ENCODE measurements at places on chromosomes 2 and 18.

- DNase-seq, result no peak
These were observed 32.6 kb downstream of the IL1R2 start for GRCh38 chr2:102024410-102024809.

DNA sequence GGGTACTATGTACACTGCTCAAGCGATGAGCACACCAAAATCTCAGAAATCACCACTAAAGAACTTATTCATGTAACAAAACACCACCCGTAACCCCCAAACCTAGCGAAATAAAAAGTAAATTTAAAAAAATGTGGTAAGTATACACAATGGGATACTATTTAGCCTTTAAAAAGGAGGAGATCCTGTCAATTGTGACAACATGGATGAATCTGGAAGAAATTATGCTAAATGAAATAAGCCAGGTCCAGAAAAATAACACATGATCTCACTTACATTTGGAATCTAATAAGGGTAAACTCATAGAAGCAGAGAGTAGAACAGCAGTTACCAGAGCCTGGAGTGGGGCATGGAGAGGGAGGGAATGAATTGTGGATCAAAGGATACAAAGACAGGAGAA lies 98.5 kb upstream of the SPATS2L start:
- DNase-seq, result no peak

DNA sequence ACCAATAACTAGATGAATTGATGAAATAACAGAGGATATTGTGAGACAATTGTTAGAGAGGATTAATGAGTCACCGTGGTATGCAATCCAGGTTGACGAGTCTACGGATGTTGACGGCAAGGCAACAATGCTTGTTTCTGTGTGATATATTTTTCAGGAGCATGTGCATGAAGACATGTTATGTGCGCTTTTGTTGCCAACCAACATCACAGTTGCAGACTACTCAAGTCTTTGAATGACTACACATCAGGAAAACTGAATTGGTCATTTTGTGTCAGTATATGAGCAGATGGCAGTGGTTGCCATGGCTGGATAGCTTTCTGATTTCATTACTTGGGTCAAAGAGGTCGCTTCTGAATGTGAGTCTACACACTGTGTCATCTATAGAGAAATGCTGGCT lies 96.8 kb upstream of the CRACDL start:
- no peak for DNase-seq

GRCh38 chr2:166901336-166901735 lies 13.1 kb downstream of the XIRP2 start:
- DNase-seq, result no peak

DNA sequence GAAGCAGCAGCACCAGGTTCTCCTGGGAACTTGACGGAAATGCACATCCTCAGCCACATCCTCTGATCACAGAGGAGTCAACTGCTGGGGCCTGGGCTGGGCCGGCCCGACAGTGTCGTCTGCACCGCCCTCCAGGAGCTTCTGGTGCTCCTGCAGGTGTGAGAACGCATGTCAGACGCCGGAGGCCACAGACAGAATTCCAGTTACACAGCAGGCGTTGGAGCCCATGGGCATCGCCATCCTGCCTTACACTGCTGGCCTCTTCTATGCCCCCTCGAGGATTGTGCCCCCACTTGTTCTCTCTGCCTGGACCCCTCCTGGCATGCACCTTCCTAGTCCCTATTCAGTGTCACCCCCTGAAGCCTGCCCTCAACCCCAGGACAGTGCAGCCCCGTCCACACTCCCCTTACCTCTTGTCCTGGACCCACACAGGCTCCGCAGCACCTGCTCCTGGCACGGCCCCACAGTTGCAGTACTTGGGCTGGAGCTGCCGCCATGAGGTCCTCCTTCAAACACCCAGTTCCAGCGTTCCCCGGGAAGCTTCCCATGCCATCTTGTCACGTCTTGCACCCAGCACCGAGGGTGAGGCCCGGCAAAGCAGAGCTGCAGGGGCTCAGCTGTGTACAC lies 37.5 kb downstream of the ADI1 start:
- DNase-seq, result no peak

- no peak for DNase-seq
These were observed 476.3 kb upstream of the VWC2L start for GRCh38 chr2:213934560-213934959.

GRCh38 chr2:73610111-73610510 lies 32.1 kb downstream of the NAT8 start:
- no peak for DNase-seq

DNA sequence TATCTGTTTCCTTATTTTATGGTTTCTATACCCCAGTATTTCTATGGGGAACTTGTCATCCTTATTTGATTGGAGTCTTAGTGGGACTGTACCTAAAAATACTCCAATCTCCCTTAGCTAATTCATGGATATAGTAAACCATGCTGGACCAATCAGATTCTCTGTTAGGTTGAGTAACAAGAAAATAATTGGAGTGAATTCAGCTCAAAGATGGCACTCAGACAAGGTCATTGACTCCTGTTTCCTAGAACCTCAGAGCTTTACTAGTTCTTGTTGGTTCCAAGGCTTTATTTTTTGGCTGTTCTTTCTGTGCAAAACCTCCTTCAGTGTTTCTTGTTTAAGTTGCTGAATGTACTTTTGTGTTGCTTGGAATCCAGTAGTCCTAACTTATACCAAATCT lies 31.9 kb upstream of the CPS1 start:
- no peak for DNase-seq

GRCh38 chr2:69021727-69022126 lies 8.7 kb downstream of the ANTXR1 start:
- no peak for DNase-seq

GRCh38 chr2:63051042-63051794 lies 588 bp downstream of the OTX1 start:
- DNase-seq, result no peak

- no peak for DNase-seq
These were observed 127.3 kb downstream of the SCG2 start for GRCh38 chr2:223474893-223475292.

GRCh38 chr2:14806613-14807012 lies 174.1 kb downstream of the LRATD1 start:
- DNase-seq, result no peak

DNA sequence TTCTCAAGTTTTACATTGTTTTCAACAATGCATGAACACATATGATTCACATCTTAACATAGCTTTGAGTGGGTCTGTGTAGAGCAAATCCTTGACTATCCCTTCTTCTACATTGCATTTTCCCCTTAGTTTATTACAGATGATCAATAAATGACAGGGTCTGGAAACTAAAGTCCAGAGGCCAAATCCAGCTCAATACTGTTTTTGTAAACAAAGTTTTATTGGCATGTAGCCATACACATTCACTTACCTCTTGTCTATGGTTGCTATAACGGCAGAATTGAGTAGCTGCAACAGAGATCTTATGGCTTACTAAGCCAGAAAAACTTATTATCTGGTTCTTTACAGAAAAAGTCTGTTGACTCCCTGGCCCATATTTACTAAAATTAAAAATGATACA lies 12.8 kb downstream of the FANCL start:
- DNase-seq, result no peak

GRCh38 chr2:147683380-147683779 lies 161.4 kb upstream of the ACVR2A start:
- no peak for DNase-seq

DNA sequence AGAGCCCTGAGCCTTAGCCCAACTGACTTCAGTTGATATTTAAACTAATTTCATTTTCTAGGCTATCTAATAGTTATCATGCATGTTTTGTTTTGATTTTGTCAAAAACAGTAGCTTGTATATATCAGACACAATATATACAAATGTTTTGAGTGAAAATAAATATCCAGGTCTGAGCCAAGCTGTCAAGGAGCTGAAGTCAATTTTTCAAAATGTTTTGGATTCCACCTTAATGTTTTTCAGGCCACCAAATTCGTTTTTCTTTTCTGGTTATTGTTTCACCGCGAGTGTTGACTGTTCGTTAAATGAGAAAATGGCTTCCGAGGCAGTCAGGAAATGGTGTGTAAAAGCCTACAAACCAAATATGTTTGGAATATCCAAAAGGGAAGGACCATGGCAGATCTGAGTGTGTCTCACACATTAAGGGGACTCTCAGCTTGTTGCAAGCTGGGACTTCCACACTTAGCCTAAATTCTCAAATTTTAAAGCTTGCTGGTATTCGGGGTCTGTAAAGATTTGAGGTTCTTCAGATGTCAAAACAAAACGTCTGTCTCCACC lies 2.8 kb downstream of the HOXD12 start:
- DNase-seq, result no peak

- DNase-seq, result no peak
These were observed 78.1 kb downstream of the CIB4 start for GRCh38 chr2:26562811-26563645.

GRCh38 chr2:20796374-20796791 lies 26.5 kb downstream of the LDAH start:
- no peak for DNase-seq

- no peak for DNase-seq
These were observed 191.7 kb upstream of the NDUFV2 start for GRCh38 chr18:8910843-8911242.

DNA sequence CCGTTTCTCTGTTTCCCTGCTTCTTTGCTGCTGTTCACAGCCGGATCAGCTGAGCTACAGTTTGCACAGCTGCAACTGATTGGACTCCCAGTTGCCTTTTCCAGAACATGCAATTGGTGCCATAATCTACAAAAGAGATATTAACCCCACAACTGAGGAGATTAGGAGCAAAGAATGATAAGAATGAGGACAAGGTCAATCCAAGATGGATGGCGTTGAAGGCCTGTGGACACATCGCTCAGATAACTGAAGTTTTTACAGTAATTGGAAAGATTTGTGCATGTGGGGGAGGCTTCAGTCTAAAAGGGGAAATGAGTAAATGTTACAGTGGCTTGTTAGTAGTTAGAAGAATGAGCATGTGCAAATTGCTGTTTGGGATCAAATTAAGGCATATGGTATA lies 263.2 kb downstream of the TGIF1 start:
- DNase-seq, result no peak

DNA sequence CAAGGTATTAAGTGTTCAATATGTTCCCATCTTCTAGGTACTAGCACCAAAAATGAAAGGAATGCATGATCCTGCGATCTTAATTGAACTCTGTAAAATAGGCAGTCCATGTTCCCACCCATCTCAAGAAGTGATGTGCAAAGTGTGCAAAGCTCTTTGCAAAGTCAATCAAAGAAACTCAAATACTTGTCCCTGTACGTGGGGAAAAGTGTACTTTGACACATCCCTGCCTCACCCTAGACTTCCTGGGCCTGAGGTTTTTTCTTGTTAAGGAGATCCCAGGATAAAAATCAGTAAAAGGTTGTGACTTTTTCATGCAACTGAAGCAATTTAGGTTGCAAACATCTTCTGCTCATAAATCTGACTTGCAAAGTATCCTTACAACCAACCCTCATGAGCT lies 25.3 kb downstream of the HNRNPA3 start:
- DNase-seq, result no peak

DNA sequence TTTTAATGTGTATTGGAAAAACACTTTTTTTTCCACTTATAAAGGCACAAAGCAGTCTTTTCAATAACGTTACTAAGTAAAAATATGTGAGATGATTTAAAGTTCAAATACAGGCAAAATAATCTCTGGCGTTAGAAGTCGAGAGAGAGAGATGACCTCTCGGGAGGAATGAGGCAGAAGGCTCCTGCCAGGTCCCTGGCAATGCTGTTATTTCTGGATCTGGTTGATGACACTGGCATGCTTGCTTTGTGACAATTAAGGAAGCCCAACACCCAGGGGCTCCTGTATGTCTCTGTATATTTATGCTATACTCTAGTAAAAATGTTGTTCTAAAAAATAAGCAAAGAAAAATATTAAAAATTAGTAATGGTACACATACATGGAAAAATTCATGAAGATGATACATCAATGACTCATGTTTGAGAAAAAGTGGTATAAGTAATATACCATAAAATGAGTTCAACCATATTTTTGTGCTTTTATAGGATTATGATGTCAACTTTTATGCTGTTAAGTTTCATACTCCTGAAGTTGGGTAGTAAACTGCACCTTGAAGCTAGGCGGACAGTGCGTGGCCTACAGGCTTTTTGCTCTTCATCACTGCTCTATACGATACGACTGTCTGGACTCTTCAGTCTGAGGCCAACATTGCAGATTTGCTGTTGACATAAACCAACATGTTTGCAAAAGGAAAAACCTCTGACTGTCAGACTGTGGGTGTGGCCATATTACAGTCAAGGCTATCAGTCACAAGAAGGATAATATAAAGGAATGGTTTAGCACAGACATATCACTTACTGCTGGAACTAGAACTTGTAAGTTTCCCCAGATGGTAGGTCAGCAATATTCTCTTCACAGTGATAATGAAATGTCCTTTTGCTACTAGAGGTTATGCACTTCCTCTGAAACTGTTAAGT lies 19.8 kb downstream of the VPS4B start:
- no peak for DNase-seq

DNA sequence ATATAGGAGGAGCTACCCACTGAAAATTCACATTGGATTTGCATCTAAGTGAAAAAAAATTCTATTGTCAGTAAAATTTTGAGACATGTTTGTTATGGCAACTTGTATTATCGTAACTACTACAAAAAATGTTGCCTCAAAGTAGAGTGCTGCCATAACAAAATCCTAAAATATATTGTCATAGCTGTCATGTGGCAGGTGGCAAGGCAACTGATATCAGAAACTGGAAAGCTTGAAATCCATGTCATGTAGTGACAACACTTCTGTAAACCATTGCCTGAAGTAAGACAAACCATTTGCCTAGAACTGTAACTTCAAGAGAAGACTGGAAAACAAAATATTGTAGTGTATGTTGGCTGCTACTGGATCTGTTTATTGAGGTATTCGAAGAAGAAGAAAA lies 697.5 kb upstream of the CELF4 start:
- no peak for DNase-seq

- no peak for DNase-seq
These were observed 30.1 kb upstream of the AGPS start for GRCh38 chr2:177362499-177362898.

DNA sequence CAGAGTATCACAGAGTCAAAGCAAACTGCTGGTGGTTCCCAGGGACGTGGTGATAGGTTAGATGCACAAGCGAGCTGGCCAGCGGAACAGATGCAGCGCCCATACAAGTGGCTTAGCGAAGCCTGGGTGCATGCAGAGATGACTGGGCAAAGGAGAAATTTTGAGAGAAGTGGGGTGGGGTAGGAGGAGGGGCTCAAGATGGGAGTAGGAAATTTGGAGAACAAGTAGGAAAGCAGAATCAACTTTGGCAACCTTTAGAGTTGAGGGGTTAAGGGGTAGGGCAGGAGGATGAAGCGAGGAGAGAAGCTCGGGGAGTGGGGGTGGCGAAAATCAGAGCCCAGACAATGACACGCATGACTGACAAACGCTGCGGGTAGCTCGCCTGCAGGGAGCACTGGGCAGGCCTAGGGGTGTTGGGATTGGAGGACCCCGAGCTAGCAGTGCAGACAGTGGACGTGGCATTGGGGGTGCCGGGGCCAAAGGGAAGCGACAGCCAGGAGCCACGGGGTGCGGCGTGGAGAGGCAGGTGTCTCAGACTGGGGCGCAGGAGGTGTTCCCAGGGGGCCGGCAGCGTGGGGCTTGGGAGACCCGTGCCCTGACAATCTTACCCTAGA lies 431 bp downstream of the FAM98A start:
- DNase-seq, result no peak

DNA sequence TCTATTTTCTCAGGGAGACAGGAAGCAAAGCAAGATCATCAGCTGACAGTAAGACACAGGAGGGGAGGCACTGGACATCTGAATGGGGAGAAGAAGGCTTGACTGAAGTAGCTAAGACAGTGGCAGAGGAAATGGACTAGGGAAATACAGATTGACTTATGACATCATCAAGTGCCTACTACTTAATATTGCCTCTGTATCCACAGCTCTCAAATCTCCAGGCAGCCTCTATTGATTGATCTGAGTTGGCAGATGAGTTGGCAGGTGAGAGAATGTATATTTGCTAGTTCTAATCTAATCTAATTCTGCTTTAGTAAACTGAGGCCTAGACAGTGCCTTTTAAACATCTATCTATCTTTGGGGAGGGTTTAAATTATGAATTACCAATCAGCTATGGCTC lies 242.1 kb downstream of the SLC8A1 start:
- no peak for DNase-seq
